ENCODE measurements at places on chromosomes 6 and 20. TPM values are rescaled to one million over a fixed set of nuclear protein-coding genes. Genes with fewer than 3 reads are reported as not detected.

The SIRPB1 gene
- total RNA-seq = 0.77 TPM

DNA sequence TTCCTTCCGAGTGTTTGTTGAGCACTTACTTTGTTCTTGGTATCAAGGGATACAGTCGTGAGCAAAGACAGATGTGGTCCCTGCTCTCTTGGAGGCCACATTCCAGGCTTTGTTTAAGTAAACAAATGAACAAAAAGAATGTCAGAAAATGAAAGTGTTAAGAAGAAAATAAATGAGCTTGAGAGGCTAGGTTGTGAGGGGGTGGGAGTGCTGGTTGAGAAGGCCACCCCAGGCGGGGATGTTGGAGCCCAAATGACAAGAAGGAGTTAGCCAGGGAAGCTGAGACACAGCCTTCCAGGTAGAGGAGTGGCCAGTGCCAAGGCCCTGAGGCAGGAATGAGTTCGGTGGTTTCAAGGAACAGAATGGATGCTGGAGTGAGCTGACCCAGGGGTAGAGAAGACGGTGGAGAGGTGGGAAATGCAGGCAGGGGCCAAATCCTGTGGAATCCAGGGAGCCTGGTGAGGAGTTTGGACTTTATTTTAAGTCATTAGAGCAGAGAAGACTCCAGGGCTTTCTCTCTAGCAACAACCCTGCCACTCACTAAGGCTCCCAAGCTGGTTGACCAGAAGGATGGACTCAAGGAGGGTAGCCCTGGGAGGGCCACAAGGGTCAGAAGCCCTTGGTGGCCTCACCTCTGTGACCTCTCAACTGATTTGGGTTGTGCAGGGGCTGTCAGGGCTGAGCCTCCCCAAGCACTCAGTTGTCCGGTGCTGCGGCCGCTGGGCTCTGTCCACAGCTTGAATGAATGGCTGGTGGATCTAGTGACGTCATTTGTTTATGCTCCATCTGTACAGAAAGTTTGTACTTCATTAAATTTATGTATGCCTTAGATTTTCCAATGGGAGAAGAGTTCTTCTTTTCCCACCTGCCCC is 66.0 kb upstream of the STX16 start:
- no peak for DNase-seq

DNA sequence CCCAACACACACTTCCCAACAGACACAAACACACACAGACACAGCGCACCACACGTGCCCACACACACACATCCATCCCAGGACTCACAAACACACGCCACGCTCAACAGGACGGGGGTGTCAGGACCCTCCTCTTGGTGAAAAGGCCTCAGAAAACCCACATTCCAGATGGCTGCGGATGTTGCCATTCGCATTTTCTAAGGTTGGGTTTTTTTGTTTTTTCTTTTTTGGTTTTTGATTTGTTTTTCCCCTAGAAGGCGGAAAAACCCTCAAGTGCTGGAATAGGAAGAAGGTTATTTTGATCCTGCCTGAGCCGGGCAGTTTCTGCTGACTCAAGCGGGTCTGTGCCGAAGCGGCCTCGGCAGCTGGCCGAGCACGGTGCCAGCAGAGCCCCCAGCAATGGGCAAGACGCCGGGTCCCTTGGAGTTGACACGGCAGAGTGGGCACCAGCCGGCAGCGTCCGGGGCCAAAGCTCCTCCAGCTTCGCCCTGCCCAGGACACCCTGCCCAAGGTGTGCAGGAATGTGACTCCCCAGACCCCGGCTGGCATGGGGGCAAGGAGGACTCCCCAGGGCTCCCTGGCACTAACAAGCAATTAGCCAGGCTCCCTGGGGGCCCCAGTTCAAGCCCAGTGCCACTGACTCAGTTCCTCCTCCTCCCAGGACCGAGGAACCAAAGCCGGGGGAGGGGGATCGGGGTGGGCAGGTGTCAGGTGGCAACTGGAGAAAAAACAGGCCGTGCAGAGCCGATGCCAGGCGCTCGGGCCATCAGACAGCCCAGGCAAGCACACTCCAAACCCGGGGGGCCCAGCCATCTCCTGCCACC is 40.9 kb upstream of the ZBP1 start:
- no peak for DNase-seq

GRCh38 chr6:30047220-30047619 is 13.8 kb upstream of the POLR1H start:
- no peak for DNase-seq

The RSPH9 gene
- 0.63 TPM for total RNA-seq

DNA sequence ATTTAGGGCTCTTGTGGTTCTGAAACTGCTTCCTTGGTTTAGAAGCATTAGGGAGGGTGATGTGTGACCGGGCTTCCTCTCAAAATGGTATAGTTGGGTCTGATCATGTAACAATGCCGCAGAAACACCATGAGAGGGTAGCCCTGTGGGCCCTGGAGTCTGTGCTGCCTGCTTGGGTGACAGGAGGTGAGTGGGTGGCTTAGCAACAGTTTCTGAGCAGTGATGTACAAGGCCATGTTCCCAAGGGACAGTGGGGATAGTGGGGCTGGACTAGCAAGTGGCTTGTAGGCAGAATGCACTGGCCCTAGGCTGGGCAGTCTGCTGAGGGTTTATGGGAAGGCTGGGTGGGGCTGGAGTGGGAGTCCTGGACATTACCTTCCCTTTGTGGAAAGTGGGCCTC is 106.9 kb upstream of the MYL9 start:
- no peak for DNase-seq

The VGLL2 gene
- total RNA-seq = 0.16 TPM

DNA sequence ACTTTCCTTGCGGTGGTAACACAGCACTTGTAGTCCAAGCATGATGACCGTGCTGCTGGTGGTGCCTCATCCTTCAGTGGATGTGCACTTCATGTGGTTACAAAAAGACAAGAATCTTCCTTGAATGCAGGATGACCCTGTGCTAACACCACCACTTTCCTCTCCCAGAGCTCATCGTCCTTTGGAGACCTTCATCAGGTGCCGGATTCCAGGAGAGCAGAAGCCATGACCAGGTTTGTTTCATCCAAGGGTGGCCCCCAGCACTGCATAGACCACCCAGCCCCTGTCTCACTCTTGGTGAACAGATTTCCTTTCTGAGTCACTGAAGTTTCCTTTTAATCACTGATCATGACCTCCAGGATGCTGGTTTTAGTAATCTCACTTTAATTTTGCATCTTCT is 101.2 kb upstream of the SYNDIG1 start:
- no peak for DNase-seq

GRCh38 chr6:34531580-34532201 is 24.4 kb downstream of the SPDEF start:
- DNase-seq = no peak

The HLA-DQB1 gene
- total RNA-seq = 0.23 TPM

DNA sequence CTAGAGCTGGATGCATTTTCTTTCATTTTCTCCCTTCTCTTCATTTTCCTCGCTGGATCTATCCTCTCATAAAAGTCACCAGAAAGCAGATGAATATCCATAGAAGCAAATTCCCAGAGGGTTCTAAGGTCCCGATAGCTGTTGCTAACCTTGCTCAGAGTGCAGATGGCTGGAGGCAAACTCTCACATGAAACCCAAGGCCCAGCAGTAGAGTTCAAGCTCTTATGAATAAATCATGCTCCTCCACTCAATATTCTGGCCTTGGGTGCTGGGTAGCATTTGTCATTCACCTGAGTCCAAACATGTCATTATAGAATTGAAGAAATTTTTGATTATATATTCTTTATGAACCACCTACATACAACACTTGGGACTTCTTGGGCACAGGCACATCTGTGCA is 539.7 kb upstream of the MARCKS start:
- no peak for DNase-seq

The GSTA2 gene
- total RNA-seq = not detected
